Activated T-cell treated with anti-CD3 and anti-CD28 coated beads, Interleukin-2, amount 50 U/mL, for 72 hours (primary cell): ENCODE measurements at places on chromosomes 13 and 19. TPM values are rescaled to one million over a fixed set of nuclear protein-coding genes. Genes with fewer than 3 reads are reported as not detected.
A peak's percentile ranks its signal among the peaks of the same experiment; 100 is the strongest.

Gene SYNE4
- 3.3 TPM for total RNA-seq

DNA sequence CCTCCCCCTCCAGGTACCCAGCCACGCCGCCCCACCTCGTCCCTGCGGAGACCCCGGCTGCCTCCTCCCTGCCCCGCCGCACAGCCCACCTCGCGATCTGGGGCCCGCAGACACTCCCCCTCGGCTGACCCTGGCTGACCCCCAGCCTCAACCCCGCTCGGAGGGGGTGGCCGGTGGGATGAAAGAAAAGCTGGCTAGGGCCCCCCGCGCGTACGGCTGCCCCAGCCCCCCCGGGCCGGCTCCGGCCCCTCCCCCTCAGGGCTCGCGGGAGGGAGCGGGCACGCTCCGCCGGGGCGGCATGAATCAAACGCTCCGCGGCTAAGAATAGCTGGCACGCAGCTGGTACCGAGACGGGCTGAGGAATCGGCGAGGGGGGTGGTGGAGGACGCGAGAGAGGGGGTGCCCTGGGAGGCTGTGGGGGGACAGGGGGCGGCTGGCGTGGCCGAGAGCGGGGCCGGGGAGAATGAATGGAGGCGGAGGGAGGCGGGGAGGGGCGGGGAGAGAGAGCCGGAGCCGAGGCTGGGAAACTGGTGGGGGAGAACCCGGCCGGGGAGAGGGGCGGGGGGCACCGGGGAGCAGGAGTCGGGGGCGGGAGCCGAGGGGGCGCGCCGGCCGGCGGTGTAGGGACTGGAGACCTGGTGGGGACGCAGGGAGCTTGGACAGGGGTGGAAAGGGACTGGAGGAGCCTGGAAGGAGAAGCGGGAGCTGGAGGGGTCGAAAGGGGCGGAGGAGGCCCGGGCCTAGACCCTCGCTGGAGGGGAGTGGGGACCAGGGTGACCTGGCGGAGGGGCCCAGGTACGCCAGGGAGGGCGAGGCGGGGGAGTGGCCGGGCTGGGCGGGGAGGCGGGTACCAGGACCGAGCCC, 1.1 kb downstream of the SHANK1 start:
- H3K27ac ChIP-seq = no peak overlapping the region
- H3K27me3 ChIP-seq = peaks cover 43% of the 10 kb centered on the region
- peaks cover 11% of the 10 kb centered on the region for H3K4me1 ChIP-seq
- H3K4me3 ChIP-seq = peak overlapping the region; percentile 39
- no peaks in the 10 kb centered on the region for H3K36me3 ChIP-seq

GRCh38 chr13:34277936-34278335, 460.0 kb downstream of the RFC3 start:
- no peak for DNase-seq
- no peak overlapping the region for H3K27ac ChIP-seq
- H3K36me3 ChIP-seq = no peaks in the 10 kb centered on the region
- H3K4me1 ChIP-seq = no peaks in the 10 kb centered on the region
- H3K27me3 ChIP-seq = no peaks in the 10 kb centered on the region

DNA sequence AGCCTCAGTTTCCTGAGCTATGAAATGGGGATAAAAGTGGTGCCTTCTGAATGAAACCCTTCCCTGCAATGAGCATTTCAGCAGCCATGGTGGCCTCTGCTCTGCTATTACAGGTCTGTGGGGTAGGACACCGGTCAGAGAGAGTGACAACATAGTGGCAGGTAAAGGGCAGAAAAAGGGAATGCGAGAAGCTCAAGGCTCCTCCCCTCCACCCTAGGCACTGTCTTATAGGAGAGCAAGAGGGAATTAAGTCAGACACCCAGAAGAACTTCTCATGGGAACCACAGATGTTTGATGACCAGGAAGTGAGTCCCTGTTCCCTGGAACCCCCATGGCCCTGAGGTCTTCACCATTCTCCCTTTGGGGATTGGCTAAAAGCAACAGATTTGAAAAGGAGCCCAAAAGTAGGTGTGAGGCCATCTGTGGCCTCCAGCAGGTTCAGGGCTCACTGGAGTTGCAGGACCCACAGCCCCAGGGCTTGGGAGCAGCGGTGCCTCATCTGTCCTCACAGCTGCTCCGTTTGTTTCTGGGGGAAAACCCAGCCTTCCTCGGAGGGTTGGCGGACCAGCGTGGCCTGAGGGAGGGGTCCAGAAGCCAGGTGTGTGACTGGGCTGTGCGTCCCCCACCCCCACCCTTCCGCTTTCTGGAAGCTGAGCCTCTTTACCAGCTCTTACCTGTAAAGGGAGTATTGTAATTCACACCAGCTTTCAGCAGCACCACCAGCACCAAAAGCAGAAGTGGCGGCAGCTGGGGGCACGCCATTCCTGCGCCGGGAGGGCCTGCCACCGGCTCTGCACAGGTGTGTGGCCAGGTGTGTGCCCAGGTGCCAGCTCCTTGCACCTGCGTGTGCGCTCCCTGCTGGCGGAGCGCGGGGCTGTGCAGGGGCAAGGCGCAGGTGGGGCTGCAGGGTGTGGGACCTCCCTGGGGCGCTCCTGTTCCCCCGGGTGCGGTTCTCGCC, 19.4 kb downstream of the IQCN start:
- no peak overlapping the region for H3K27ac ChIP-seq
- no peak for DNase-seq
- H3K36me3 ChIP-seq = no peaks in the 10 kb centered on the region
- H3K4me1 ChIP-seq = peaks cover 8% of the 10 kb centered on the region
- H3K27me3 ChIP-seq = peaks cover 32% of the 10 kb centered on the region

GRCh38 chr19:19500975-19501644, 14.2 kb downstream of the TSSK6 start:
- H3K4me3 ChIP-seq = no peak overlapping the region
- no peaks in the 10 kb centered on the region for H3K4me1 ChIP-seq
- peaks cover 18% of the 10 kb centered on the region for H3K36me3 ChIP-seq
- no peak for DNase-seq
- H3K27ac ChIP-seq = no peak overlapping the region

DNA sequence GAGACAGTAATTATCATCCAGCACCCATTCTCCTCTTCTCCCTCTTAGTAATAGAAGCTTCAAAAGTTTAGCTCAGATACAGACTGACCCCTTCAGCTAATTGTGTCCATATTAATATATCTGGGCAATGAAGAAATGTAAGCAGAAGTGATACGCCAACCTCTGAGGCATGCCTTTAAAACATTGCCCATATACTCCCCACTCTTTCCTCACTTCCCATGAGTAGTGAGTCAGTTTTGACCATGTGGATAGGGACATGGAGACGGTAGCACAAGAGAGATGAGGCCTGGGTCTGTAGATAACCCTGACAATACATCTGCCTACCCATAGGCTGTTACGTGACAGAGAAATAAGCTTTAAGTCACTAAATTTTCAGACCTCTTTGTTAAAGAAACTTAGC, 147.6 kb downstream of the KCTD12 start:
- H3K27ac ChIP-seq = no peak overlapping the region
- H3K36me3 ChIP-seq = no peaks in the 10 kb centered on the region
- H3K4me3 ChIP-seq = no peak overlapping the region

Gene PSG2
- total RNA-seq = not detected

- H3K36me3 ChIP-seq = peaks cover 60% of the 10 kb centered on the region
- no peak overlapping the region for H3K27ac ChIP-seq
- no peak overlapping the region for H3K4me3 ChIP-seq
- H3K27me3 ChIP-seq = no peaks in the 10 kb centered on the region
- DNase-seq = no peak
Observed at GRCh38 chr19:56601375-56601774, 6.3 kb downstream of the ZNF71 start.

GRCh38 chr13:45337803-45338202, 3.2 kb downstream of the TPT1 start:
- peak overlapping the region; percentile 93 for H3K27ac ChIP-seq
- H3K36me3 ChIP-seq = peaks cover 45% of the 10 kb centered on the region
- no peak for DNase-seq
- H3K27me3 ChIP-seq = no peaks in the 10 kb centered on the region

Gene KLK1
- 2.3 TPM for total RNA-seq

Gene NLRP5
- total RNA-seq = not detected

Gene ZNF729
- not detected for total RNA-seq

DNA sequence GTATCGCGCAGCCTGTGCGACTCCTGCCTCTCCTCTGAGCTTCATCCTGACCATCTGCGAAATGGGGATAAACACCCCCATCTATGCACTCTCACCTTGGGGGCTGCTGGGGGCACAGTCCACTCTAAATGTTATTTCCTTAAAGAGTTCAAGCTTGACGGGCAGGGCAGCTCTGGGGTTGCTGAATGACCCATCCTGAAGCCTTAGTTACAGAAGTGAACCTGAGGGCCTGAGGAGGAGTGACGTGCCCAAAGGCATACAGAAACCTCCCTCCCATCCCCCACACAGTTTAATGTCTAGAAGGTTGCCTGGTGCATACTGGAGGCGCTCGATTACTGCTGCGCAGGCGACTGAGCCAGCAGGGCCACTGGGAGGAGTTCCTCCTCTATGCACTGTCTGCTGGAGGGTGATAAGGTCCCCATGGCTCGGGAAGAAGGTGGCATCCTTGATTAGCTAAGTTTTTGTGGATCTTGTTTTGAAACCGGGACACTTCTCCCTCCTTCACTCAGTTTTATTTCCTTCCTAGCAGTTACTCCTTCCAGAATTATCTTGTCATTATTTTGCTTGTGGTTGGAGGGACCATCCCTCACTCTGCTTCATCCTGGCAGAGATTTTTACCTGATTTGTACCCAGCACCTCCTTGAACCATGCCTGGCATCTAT, 572 bp upstream of the FKBP8 start:
- DNase-seq = peak; percentile 89
- H3K36me3 ChIP-seq = peaks cover 8% of the 10 kb centered on the region
- H3K27me3 ChIP-seq = no peaks in the 10 kb centered on the region
- peaks cover 34% of the 10 kb centered on the region for H3K4me1 ChIP-seq

Gene APOC1
- not detected for total RNA-seq

- H3K4me3 ChIP-seq = no peak overlapping the region
- DNase-seq = no peak
- H3K27me3 ChIP-seq = peaks cover 30% of the 10 kb centered on the region
- no peaks in the 10 kb centered on the region for H3K4me1 ChIP-seq
- no peak overlapping the region for H3K27ac ChIP-seq
Observed at GRCh38 chr13:111846391-111847159, 220.4 kb upstream of the SOX1 start.

DNA sequence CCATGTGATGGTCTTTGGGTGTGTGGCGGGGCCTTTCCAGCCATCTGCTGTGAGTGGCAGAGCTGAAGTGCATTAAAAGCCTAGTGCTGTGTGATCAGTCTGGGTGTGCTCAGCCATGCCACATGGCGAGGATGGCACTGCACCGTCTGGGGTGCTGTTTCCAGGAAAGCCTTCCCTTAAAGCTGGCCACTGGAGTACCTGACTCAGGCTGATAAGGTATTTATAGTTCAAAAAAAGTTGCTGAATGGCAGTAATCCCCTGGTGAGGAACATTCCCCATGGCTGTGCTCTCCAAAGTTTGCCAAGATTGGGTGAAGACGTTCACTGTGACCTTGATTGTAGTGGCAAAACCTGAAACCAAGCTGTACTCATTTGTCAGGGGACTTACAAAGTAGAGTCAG, 6.0 kb downstream of the GPI start:
- peaks cover 15% of the 10 kb centered on the region for H3K36me3 ChIP-seq
- H3K27ac ChIP-seq = no peak overlapping the region
- H3K27me3 ChIP-seq = no peaks in the 10 kb centered on the region
- peaks cover 44% of the 10 kb centered on the region for H3K4me1 ChIP-seq
- no peak for DNase-seq

- no peak overlapping the region for H3K27ac ChIP-seq
- H3K36me3 ChIP-seq = no peaks in the 10 kb centered on the region
- DNase-seq = no peak
Observed at GRCh38 chr19:35529241-35530218, 1.4 kb upstream of the SBSN start.

Gene ZNF221
- 3.5 TPM for total RNA-seq

DNA sequence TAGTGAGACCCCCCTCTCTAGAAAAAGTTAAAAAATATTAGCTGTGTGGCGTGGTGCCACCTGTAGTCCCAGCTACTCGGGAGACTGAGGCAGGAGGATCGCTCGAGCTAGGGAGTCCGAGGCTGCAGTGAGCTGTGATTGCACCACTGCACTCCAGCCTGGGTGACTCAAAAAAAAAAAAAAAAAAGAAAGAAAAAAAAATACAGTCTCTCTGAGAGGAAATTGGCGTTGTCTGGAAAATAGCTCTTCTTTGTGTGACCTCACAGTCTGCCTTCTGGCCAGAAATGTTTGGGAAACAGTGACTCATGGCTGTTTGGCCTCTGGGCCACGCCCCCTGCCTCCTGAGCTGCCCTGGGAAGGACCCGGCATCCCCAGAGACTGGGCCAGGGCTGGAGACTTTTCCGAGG, 10.7 kb downstream of the MARCHF2 start:
- no peaks in the 10 kb centered on the region for H3K27me3 ChIP-seq
- H3K27ac ChIP-seq = no peak overlapping the region
- no peak overlapping the region for H3K4me3 ChIP-seq

- H3K27me3 ChIP-seq = no peaks in the 10 kb centered on the region
- no peak overlapping the region for H3K27ac ChIP-seq
- H3K4me1 ChIP-seq = no peaks in the 10 kb centered on the region
- H3K4me3 ChIP-seq = no peak overlapping the region
- DNase-seq = peak; percentile 45
Observed at GRCh38 chr19:17579661-17580244, 24.3 kb downstream of the COLGALT1 start.

Gene DNAJC15
- total RNA-seq = 20.2 TPM

DNA sequence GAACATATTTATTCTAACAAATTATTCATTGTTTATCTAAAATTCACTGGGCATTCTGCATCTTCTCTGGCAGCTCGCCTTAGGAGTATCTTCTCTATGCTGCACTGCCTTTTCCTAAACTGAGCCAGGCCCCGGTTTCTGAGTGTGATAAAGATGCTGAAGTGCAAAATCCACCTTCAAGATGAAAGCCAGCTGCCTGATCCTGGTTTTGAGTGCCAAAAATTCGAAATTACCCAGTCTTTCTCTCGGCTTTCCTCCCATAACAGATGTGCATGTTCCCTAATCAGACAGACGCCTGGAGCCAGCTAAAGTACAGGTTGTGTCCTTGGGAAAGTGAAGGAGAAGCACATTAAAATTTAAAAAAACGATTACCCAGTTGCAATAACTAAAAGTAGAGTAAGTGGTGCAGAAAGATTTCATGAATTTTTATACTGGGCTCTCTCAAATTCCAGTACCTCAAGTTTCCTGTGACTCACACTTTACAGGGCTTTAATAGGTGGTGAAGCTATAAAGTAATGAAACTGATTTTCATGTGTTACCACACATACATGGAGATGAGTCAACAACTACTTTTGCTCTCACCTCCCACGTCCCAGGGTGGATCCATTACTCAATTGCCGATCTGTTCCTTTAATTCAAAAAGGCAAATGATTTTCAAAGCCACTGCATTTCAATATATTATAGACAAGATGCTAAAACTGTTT, 65.0 kb upstream of the GTF2F2 start:
- no peak overlapping the region for H3K27ac ChIP-seq
- H3K4me1 ChIP-seq = peaks cover 37% of the 10 kb centered on the region
- peaks cover 85% of the 10 kb centered on the region for H3K27me3 ChIP-seq

- H3K27me3 ChIP-seq = no peaks in the 10 kb centered on the region
- H3K4me3 ChIP-seq = no peak overlapping the region
- no peaks in the 10 kb centered on the region for H3K36me3 ChIP-seq
Observed at GRCh38 chr13:79056706-79057105, 349.3 kb downstream of the RBM26 start.

Gene LSM14A
- 130 TPM for total RNA-seq
